Esophagus squamous epithelium (tissue), 5 donors: ENCODE measurements at places on chromosomes 6 and 20.

DNA sequence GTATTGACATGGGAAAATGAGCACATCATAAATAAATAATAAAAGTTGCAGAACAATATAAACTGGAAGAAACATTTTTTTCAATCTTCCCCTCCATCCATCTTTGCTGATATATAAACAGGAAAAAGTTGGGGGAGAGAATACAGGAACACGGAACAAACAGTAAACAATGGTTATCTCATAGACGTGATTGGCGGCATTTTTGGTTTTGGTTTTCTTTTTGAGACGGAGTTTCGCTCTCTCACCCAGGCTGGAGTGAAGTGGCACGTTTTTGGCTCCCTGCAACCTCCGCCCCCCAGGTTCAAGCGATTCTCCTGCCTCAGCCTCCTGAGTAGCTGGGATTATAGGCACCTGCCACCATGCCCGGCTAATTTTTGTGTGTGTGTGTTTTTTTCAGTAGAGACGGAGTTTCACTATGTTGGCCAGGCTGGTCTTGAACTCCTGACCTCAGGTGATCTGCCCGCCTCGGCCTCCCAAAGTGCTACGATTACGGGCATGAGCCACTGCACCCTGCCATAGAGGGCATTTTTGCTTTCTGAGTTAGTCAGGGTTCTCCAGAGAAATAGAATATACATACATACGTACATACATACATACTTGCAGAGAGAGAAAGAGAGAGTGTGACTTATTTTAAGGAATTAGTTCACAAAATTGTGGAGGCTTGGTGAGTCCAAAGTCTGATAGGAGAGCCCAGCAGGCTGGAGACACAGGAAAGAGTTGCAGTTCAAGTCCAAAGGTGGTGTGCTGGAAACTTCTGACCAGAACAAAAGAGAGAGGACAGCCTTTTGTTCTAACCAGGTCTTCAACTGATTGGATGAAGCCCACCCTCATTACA is 22.6 kb downstream of the GNL1 start:
- DNase-seq, result no peak

GRCh38 chr6:120996340-120996739 is 337.9 kb downstream of the TBC1D32 start:
- no peak for DNase-seq

- no peak for DNase-seq
Measured at GRCh38 chr20:22807045-22807444, 222.7 kb upstream of the FOXA2 start.

DNA sequence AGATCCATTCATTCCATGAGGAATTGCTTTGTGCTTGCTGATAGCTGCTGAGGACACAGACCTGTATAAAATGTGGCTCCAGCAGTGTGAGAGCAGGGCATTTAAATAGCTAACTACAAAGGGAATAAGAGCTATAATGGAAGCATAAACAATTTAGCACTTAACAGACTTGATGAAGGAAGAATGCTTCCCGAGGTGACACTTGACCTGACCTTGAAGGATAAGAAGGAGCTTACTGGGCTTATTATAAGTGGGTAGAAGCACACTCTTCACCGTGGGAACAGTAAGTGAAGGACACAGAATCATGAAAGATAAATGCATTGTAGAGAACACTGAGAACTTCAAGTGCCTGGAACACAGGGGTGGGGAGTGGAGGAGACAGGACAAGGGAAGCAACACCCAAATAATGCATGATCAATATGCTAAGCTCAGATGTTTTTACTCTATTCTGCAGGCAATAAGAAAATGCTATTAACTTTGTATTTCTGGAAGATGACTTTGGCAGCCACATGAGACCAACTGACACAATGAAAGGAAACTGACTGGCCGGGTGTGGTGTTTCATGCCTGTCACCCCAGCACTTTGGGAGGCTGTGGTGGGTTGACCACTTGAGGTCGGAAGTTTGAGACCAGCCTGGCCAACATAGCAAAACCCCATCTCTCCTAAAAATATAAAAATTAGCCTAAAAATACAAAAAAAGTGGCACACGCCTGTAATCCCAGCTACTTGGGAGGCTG is 84.2 kb downstream of the EPB41L2 start:
- DNase-seq, result no peak

DNA sequence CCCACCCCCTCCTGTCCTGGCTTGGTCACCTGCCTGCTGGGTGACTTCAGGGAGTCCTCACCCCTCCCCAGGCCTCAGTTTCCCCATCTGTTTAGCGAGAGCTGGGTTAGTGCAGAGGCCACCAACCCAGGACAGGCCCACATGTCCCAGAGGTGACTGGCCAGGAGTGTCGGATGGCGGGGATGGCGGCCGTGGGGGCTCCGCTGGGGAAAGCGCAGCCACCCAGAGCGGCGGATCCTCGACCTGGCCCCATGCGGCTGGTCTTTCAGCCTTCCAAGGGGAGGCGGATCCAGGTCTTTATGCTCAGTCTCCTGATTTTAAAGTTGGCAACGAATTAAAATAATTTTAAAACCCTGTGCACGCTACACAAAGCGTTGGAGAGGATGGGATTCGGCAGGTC is 31.0 kb upstream of the GATA5 start:
- no peak for DNase-seq

DNA sequence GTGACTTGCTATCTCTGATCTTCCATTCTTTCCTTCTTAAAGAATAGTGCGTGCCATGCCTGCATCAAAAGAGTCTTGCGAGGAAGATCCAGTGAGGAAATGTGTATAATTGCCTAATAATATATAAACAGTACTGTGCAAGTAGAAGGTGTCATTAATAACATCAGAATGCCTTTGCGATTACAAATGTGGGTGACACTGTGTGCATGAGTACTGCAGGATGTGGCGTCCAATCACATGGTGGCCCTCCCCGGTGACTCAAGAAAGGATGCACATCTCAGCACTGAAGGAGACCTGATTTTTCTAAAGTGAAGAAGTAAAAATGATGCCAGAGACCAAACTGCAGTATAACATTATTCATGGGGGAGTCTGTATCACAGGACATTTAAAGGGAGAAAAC is 107.5 kb upstream of the EDN1 start:
- DNase-seq, result no peak

GRCh38 chr6:28567506-28567905 is 41.8 kb downstream of the GPX5 start:
- DNase-seq, result no peak
